ENCODE measurements at places on chromosomes 3 and 15.

GRCh38 chr3:53255775-53256703 is at the start of gene TKT:
Gene TKT (minus strand): TSS chr3:53256022. CDS start chr3:53255942, 80 bp downstream.
- peak; percentile 46 for DNase-seq

GRCh38 chr3:133833267-133833666 is 27.7 kb downstream of the SRPRB start:
- DNase-seq: no peak

DNA sequence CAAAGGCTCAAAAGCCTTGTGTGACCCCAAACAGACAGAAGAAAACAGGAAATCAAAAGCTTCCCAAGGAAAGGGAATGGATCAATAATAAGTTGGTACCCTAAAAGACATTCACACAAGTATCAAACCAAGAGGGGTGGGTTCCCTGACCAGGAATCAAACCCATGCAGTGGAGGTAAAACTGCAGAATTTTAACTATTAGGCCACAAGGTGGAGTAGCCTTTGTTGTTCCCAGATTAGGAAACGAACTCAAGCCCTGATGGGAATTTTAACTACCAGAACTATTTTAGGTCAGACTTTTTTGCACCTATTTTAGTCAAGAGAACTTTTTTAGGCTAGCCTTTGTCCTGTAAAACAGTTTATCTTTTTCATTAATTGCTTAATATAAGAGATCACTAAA is 31.4 kb downstream of the SETMAR start:
- no peak for DNase-seq

GRCh38 chr3:180358179-180358578 is 243.8 kb upstream of the TTC14 start:
- no peak for DNase-seq

- no peak for DNase-seq
These were observed 77.4 kb upstream of the SEC13 start for GRCh38 chr3:10398341-10398740.

GRCh38 chr3:80099559-80100066 is 331.8 kb upstream of the ROBO1 start:
- DNase-seq: no peak

GRCh38 chr3:52458770-52459545 is 3.6 kb downstream of the NISCH start:
- no peak for DNase-seq

DNA sequence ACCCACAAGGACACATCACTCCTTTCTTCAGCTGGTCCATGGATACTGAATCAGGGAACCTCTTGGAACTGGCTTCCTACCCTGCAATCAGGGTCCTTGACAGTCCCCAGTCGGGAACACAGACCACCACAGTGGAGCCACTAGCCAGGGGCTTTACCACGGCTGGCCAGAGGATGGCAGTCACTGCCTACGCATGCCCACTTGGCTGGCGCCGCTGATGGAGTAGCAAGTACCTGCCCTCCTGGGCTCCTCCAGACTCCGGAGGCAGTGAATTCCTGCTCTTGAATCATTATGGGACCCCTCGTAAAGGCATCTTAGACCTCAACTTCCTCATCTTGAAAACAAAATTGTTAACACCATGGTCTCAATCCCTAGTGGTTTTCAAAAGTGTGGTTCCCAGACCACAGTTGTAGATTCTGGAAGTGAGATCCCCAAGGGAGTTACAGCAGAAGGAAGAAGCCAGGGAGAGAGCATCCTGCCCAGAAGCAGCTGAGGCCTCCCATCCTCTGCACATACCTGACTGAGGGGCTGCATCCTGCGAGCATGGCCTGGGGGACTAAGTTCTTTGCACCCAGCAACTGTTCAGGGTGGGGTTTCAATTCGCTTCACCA is 9.1 kb upstream of the SKIC8 start:
- peak; percentile 59 for DNase-seq

- no peak for DNase-seq
These were observed 69.4 kb upstream of the FOXP1 start for GRCh38 chr3:71652781-71653413.

GRCh38 chr3:14801668-14802380 is 16.9 kb upstream of the FGD5 start:
- no peak for DNase-seq

- DNase-seq: no peak
These were observed 37.3 kb downstream of the RARB start for GRCh38 chr3:25465266-25465860.

DNA sequence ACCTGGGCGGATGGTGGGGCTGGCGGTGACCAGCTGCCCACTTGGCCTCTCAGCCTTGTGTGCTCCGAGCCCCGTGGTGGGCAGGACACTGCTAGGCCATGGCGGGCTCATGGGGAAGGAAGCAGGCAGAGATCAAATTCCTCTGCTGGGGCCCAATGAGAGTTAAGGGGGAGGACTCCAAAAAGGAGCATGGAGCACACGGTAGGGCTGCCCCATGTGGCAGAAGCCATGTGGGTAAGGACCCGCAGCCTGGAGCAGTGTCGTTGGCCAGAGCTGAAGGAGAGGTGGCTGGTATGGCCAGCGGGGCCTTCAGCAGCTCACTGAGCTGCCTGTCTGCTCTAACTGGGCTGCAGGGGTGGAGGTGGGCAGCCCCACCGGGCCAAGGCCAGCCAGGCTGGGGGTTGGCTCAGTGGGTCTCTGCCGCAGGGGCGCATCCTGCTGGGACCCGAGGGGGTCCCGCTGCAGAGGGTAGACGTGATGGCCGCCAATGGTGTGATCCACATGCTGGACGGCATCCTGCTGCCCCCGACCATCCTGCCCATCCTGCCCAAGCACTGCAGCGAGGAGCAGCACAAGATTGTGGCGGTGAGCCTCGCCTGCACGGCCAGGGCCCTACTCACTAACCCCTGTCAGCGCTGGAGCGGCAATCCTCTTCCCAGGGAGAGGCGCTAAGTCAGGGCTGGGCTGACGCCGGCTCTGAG is 11.3 kb downstream of the STAB1 start:
- no peak for DNase-seq

DNA sequence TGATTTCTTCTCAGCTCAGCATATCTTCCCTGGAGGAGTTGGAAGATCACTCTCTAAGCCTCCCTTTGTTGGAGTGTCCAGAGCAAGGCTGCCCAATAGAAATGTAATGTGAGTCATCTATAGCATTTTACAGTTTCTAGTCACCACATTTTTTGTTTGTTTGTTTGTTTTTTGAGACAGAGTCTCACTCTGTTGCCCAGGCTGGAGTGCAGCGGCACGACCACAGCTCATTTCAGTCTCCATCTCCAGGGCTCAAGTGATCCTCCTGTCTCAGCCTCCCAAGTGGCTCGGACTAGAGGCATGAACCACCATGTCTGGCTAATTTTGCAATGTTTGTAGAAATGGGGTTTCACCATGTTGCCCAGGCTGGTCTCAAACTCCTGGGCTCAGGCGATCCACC is 21.3 kb downstream of the KLHL6 start:
- no peak for DNase-seq

DNA sequence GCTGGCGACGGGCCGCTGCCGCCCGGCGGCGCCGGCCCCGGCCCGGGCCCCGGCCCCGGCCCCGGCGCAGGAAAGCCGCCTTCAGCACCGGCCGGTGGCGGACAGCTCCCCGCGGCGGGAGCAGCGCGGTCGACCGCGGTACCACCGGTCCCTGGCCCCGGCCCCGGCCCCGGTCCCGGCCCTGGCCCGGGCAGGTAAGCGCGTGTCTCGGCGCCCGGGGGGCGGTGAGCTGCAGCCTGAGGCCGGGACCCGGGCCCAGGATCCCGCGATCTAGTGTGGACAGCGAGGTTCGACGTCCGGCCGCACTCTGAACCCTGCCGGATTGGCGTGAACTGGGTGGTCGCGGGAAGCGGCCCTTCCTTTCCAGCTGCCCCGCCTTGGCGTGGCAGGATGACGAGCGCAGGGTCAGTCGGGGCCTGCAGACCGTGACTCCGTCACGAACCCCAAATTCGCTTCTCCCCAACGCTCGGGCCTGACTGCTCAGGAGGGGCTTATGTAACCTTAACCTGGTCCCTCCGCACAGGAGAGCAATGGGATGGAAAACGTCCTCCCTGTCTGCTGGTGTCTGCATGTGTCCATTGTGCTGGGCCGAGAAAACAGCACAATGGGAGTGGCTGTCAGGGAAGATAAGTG is 472 bp downstream of the BSN start:
- DNase-seq: no peak

- no peak for DNase-seq
These were observed 340.2 kb upstream of the IGF1R start for GRCh38 chr15:98308117-98308516.

DNA sequence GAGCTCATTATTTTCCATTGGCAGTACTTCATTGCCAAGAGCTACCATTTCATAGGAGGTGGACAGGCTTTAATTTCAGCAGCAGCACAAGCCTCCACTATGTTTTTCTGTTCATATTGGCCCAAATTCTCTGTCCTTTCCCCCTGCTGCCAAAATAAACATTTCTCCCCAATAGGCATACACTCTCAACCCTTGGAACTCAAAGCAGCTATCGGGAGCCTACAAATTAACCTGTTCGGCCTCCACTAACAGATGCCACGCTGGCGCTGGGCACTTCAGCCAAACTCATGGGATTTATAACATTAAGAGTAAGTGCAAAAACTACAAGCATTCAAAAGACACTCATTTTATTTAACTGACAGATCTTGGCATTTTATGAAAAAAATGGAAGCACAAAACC is 95.7 kb downstream of the NSUN3 start:
- DNase-seq: no peak

- no peak for DNase-seq
These were observed 633.7 kb upstream of the SUCLG2 start for GRCh38 chr3:68288085-68288484.

- no peak for DNase-seq
These were observed 8.8 kb upstream of the GNAT1 start for GRCh38 chr3:50182533-50183099.

- DNase-seq: no peak
These were observed 638.2 kb upstream of the NAALADL2 start for GRCh38 chr3:174220775-174221554.

DNA sequence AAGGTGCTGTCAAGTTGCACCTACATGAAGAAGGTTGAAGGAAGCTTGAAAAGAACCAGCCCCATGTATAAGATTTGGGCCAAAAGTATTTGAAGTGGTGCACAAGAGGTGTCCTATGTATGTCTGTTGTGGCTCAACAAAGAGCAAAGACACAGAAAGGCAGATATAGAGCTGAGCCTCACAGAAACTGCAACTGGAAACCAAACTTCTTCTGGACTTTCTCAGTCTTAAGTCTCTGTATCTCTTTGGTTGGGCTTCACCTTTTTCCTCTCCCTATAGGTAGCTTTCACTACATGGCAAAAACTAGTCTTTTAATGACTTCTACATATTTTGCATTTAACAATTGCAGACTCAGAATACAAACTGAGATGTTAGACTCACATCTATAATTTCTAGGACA is 8.8 kb upstream of the CMC1 start:
- no peak for DNase-seq

DNA sequence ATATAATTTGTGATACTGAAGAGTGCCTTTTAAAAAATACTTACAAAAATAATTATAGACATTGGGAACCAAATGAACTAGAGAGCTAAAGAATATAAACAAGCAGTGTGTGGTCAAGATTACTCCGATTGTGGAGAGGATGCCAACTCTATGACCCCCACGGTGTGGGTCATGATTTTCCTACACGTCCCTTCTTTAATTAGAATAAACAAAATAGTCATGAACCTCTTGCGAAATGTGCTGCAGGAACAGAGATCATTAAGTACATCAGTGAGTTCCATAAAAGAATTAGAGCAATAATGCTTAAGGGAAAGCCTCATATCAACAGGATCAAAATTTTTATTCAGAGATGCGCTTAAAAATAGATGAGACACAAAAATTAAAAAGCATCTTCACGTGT is 476.6 kb upstream of the ROBO1 start:
- no peak for DNase-seq

DNA sequence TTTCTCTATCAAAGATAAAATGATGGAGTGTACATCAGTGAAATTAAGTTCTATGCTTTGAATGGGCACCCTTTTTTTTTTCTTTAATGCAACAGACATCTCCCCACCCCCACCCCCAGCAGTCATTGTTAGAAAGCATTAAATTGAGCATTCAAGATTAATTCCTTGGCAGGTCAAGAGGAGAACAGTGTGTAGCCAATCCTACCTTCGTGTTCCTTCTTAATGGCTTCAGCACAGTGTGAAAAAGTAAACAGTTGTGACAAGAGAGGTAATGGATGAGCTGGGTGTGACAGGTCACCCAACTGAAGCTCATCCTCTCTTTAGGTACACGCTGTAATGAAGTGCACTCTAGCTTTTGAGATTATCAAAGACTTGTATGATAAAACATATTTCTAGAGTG is 198.5 kb upstream of the RARB start:
- no peak for DNase-seq

DNA sequence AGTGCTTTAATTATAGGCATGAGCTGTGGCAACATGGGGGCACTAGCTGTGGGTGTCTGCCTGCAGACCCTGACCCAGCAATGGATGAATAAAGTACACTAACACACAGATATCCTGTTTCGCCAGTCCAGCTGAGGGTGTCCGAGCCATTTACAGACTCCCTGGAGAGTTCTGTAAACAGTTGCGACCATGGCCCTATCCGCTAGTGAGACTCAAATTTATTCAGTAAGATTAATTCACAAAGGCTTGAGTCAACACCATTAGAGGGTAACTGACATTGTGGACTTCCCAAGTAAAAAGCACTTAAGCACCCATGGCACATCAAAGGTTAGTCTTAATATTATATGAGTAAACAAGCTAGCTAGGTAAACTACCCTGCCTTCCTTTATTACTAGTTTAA is 161.6 kb downstream of the TBL1XR1 start:
- peak; percentile 98 for DNase-seq

- no peak for DNase-seq
These were observed 186.1 kb downstream of the TJP1 start for GRCh38 chr15:29636140-29636539.

DNA sequence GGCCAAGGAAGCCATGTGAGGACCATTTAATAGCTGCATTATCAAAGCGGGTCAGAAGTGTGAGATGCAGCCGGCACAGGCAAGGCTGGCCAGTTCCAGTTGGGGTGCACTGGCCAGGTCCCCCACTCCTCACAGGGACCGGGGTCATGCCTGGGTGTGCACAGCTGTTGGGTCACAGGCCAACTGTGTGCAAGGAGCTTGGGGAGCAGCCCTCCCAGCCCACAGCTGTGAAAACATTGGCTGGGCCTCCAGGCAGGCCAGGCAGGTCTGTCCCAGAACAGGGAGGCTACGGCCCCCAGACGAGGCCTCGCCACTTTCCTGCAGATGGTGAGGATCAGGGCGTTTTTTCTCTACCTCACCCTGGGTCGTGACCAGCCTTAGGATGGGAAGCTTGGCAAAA is 521.0 kb downstream of the NTRK3 start:
- DNase-seq: no peak

DNA sequence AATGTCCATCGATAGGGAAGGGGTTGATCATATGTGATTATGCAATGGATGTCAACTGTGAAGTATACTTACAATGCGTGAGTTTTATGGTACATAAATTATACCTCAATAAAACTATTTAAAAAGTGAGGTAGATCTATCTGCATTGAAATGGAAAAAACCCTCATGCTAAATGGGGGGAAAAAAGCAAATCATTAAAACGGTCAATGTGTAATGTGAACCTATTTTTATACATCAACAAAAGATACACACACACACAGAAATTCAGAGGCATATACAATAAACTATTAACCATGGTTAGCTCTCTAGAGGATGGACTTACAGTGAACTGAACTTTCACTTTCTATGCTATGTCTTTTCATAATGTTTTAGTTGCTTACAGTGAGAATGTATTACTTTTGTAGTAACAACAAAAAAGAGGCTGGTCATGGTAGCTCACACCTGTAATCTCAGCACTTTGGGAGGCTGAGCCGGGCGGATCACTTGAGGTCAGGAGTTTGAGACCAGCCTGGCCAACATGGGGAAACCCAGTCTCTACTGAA is 23.1 kb downstream of the STIMATE start:
- no peak for DNase-seq
